ENCODE measurements at places on chromosomes 5 and 9.

- no peak for DNase-seq
Observed at GRCh38 chr9:131543141-131543540, 2.2 kb upstream of the PRRT1B start.

DNA sequence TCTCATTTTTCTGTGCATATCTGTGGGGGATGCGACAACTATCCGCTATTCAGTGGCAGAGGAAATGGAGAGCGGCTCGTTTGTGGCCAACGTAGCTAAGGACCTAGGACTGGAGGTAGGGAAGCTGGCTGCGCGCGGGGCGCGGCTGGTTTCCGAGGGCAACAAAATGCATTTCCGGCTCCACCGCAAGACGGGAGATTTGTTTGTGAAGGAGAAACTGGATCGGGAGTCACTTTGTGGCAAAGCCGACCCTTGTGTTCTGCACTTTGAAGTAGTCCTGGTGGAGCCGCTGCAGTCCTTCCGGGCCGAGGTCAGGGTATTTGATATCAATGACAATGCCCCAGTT lies 320 bp downstream of the PCDHB1 start:
- DNase-seq = no peak

GRCh38 chr5:179158556-179158955 lies 98.4 kb downstream of the ZNF354C start:
- DNase-seq = no peak

- DNase-seq = no peak
Observed at GRCh38 chr5:33809936-33810335, 81.9 kb downstream of the ADAMTS12 start.

- DNase-seq = no peak
Observed at GRCh38 chr5:151700820-151701219, 14.1 kb upstream of the SPARC start.

GRCh38 chr9:133458643-133459312 lies 1.0 kb upstream of the CACFD1 start:
- no peak for DNase-seq

DNA sequence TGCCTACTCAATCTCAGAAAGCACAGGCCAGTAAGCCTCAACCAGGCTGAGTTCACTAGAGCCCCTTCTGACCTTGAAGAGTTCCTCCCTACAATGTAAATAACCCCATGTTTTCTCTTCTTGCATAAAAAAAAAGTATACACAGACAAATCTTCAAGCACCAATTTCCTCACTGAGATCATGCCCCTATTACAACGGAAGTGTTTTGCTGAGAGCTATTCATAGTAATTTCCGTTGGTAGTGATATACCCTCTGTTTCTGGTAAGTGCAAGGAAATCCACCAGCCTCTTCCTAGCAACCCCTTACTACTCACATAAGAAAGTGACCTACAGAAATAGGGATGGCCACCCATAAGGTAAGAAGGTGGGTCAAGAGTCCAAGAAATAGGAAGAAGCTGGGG lies 76.4 kb upstream of the TARS1 start:
- DNase-seq = no peak

DNA sequence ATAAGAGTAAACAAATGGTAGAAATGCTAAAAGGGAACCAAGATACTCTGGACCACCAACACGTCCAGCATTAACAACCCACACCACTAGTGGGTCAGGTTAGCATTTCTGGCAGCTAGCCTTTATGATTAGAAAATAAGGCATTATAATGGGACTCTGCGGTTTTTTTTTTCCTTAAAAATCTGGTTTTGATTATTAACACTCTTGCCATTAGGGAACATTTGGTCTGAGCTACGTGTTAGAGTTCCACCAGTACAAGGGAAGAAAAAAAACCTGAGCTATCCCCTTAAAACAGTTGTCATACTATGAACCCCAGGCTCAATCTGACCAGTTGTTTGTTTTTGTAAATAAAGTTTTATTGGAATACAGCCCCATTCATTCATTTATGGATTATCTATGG lies 110.4 kb downstream of the NTRK2 start:
- DNase-seq = no peak

GRCh38 chr5:93070938-93071337 lies 510.1 kb downstream of the NR2F1-AS1 start:
- no peak for DNase-seq

DNA sequence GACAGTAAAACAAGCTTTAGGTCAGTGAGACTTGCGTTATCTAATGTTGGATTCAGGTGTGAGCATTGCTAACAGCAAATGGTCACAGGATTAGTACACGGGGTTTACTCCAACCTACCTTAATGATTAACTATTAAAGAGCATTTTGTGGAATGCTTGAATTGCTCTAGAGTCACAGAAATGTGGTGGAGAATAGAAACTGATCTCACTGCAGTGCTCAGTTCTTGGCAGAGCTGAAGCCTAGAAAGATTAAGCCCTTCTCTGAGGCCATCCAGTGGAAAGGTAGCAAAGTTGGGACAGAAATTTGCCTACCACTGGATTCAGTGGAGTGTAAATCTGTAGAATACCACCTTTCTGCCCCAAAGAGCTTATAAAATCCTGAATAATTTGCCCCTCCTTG lies 60.9 kb downstream of the ICE1 start:
- DNase-seq = no peak

DNA sequence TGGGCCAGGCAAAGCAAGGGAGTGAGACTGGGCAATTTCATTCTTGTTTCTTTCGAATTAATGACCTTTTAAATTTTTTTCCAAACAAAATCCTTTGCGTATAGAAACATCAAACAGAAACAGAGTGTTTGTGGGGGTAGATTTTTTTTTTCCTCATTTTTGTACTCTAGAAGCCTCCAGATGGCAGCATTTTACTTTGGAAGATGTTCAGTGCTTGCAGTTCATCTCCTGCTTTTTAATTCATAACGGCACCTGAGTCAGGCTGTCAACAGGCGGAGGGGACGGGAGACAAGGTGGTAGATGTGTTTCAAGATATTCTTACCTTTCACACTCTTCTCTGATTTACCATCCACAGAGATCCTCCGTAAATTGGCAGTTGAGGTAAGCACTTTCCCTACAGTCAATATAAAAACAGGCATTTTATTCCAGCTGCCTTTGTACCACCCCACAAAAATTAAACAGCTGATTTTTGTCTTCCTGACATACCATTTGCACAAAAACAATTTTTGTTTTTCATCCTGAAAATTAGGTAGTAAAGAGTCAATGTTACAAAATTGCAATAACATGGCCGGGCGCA lies 99.5 kb upstream of the FBXL17 start:
- DNase-seq = no peak

DNA sequence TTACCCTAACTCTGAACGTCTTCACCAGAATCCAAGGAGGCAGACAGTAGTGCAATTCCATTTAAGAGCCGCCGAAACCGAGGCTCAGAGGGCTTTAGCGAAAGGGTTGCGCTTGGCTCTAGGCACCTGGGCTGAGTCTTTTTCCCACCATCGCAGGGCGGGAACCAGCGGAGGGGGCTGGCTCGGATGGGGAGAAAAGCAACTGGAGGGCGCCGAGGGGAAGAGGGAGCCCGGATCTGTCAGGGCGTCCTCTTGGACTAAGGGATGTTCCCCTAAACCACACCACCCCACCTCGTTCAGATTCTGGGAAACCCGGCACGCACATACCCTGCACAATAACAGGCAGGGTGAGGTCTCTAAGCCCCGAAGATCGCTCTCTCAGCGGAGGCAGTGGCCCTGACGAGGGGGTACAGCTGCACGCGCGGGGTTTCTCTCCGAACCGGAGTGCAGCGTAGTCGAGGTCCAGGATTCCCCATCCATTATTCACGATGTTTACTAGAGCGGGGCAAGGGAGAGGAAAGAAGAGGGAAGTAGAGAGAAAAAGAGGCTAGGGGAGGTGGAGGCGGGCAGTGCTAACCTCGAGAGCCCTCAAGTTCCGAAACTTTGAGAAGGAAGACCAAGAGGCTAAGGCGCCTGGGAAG lies 1.3 kb upstream of the POU4F3 start:
- DNase-seq = no peak

- no peak for DNase-seq
Observed at GRCh38 chr9:37986771-37987258, 82.2 kb downstream of the SHB start.

- no peak for DNase-seq
Observed at GRCh38 chr5:89850513-89850865, 559.1 kb downstream of the CETN3 start.

- no peak for DNase-seq
Observed at GRCh38 chr5:62627121-62627520, 48.5 kb downstream of the LRRC70 start.
